ENCODE measurements at places on chromosomes 2 and 18. TPM values are rescaled to one million over a fixed set of nuclear protein-coding genes. Genes with fewer than 3 reads are reported as not detected.

The KCNIP3 gene
- not detected for polyA plus RNA-seq

The OXER1 gene
- 0.63 TPM for polyA plus RNA-seq

The ANO7 gene
- polyA plus RNA-seq: not detected

The TSPYL6 gene
- polyA plus RNA-seq: not detected

The FN1 gene
- polyA plus RNA-seq: 0.90 TPM

The C2orf78 gene
- not detected for polyA plus RNA-seq

The ACMSD gene
- not detected for polyA plus RNA-seq

The SCN2A gene
- 0.06 TPM for polyA plus RNA-seq

The PRADC1 gene
- 12.4 TPM for polyA plus RNA-seq

The PRSS56 gene
- polyA plus RNA-seq: not detected

The TIGD1 gene
- 5.3 TPM for polyA plus RNA-seq

The ZSWIM2 gene
- polyA plus RNA-seq: not detected

The TDRD15 gene
- 0.34 TPM for polyA plus RNA-seq

The VWC2L gene
- polyA plus RNA-seq: not detected
